ENCODE measurements at places on chromosomes 6 and 20. TPM values are rescaled to one million over a fixed set of nuclear protein-coding genes. Genes with fewer than 3 reads are reported as not detected.
A peak's percentile ranks its signal among the peaks of the same experiment; 100 is the strongest.

GRCh38 chr20:57451795-57452661 lies 60.8 kb downstream of the RBM38 start:
- DNase-seq = no peak

GRCh38 chr6:24931718-24932691 lies 3.8 kb downstream of the RIPOR2 start:
- DNase-seq = no peak

- no peak for DNase-seq
These were observed 147.5 kb upstream of the TSHZ2 start for GRCh38 chr20:52824494-52825216.

GRCh38 chr6:134451529-134451928 lies 133.6 kb upstream of the SGK1 start:
- no peak for DNase-seq

DNA sequence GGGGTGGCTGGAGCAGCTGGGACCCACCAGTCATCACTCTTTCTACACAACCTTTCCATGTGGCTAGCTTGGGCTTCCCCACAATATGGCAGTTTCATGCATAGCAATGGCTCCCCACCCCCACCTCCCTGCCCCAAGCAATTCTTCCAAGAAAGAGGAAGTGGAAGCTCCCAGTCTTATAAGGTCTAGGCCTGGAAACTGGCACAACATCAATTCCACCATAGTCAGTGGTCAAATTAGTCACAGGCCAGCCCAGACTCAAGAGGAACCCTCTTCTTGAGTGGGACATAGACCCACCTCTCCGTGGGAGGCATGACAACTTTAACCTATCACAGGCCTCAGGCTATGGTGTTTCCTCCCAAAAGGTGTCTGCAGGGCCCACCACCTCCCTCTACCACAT lies 17.7 kb downstream of the TGM6 start:
- DNase-seq = no peak

- DNase-seq = no peak
These were observed 2.5 kb upstream of the SPATS1 start for GRCh38 chr6:44339763-44340625.

DNA sequence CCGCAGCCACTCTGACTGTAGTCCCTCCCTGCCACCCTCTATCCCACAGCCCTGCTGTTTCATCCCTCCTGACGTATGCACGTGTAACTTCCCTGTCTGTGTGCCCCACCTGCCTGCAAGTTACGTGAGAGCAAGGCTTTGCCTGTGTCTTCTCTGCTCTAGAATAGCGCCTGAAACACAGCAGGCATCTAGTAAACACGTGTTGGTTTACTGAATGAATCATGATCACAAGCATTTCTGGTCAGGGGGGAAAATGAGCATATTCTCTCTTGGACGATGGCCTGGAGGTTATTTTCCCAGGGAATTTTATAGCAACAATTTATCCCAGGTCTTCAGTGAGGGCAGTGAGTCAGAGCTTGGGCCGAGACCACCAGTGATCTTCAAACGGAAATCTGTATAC lies 38.3 kb downstream of the PSMG4 start:
- no peak for DNase-seq

DNA sequence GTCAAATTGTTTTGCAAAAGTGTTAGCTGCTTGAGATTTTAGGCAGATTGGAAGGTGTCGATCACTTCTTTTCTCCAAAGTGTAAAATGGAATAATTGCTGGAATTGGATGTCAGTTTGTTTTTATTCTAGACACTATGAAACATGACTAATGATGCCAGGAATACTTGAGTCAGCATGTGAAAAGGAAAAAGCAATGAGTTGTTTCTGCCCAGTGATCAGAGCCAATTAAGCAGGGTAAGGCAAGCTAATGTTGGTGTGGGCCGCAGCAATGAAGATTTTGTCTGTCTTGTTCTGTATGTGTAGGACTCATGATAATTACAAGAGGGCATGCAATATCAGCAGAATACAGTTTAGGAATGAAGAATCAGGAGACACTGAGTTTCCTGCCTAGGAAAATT lies 110.3 kb downstream of the CARMIL1 start:
- DNase-seq = no peak

- DNase-seq = no peak
These were observed 190.3 kb upstream of the SLC24A3 start for GRCh38 chr20:19022118-19022575.

GRCh38 chr6:65627015-65627414 lies 80.0 kb downstream of the EYS start:
- DNase-seq = no peak

DNA sequence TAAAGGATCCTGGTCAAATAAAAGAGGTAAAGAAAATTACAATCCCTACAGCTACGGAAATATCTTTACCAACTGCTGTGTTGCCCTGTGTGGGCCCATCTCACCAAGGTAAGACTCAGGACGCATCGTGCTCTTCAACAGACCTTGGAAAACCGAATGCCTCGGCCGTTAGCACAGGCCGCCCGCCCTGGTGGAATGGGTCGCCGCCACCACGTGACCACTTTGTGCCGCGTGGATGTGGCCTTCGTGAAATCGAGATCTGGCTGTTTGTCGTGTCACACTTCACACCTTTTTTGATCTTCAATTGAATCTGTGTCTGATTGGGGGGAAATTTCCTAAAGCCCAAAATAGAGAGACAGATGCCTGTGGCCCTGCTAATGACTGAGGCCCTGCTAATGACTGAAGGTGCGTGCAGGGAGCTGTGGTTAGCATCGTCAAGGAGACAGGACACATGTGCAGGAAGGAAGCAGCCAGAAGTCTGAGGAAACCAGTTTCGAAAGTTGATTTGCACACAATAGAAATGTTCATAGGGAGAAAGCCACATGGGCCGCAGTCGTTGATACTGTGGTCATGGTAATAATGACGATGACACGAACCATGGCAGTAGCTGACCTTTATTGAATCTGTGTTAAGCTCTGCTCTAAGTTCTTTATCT lies 175.7 kb upstream of the SNX9 start:
- DNase-seq = no peak

DNA sequence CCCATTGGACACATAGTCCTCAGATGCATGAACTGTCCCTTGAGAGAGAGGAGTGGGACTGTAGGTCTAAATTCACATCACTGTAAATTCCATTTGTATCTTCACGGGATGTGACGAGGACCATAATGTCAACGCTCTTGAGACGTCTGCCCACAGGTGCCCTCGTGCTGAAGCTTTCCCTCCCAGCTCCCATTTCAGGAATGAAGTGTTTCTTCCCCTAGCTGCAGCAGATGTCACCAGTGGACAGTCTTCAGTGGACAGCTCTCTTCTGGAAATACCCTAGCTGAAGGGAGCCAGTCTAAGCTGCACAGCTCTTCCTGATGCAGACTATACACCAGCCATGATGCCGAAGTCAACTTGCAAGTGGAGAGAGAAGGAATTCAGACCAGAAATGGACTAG lies 217.4 kb upstream of the ECI2 start:
- no peak for DNase-seq

GRCh38 chr6:106069478-106069877 lies 16.7 kb upstream of the PRDM1 start:
- DNase-seq = no peak

GRCh38 chr20:62702895-62703852 lies 5.5 kb upstream of the NTSR1 start:
- no peak for DNase-seq

GRCh38 chr20:34415079-34415478 lies 52.0 kb downstream of the ITCH start:
- no peak for DNase-seq

DNA sequence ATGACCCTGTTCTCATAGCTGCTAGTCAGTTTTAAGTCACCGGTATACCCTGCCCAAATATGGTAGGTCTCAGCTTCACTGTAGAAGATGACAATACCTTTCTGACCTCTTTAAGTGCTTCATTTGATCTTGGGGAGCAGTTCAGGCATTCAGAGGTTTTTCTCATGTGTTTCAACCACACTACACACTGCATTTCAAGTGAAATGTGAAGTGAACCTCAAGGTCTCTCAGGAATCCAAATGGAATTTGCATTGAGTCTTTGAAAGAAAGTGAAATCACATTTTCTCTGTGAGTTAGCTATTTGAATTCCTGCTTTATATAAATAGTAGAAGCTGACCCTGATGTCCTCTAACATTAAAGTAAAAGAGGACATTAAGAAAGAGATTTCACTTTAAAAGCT lies 461.6 kb downstream of the ADGRB3 start:
- DNase-seq = no peak

DNA sequence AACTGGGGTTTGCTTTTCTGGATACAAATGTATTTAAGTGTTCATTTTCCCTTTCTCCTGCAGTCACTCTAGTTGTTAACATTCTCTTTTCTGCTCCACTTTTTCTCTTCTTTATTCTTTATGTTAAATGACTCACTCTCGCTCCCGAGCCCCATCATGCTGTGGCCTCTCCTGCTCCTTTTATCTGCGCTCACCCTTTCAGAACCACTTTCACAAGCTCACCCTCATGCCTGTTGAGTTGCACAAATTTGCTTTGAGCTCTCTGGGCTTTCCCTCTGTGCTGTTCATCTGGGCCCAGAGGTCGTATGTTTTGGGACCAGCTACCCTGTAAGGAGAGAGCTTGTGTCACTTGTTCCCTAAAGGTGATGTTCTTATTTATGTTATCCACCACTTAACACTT lies 98.1 kb upstream of the ASCC3 start:
- no peak for DNase-seq

DNA sequence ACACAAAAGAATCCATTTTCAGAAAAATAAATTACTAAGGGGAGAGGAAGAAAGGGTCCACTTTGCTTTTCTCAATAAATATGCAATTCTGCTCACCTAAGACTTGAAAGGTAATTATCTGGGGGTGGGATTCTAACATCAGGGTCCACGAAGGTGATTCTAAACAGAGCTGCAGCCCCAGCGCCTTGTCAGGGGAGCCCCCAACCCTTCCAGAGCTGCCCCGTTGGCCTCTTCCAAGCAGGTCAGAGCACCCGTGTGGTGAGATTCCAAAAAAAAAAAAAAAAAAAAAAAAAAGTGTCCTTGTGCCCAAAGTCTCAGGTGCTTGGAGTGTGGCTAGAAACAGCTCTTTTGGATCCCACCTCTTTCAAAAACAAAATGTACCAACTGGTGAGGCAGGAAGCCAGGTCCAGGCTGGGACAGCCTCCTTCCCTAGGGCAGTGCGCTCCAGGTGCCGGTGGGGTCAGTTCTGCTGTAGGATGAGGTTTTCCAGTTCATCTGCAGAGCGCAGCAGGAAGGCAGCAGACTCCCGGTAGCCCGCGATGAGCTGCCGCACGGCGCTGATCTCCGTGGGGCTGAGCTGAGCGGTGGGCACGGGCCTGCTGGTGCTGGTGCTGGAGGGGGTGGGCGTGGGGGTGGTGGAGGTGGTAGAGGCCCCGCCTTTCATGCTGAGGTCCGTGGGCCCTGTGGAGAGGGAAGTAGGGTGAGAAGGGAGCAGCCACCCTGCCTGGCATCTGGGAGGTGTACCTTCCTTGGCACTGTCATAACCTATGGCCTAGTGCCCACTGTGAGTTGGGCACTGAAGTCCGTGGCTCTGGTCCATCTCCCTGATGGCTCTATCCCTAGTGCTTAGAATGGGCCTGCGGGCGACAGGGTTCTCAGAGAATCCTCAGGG lies 89.3 kb downstream of the ASXL1 start:
- peak; percentile 54 for DNase-seq

GRCh38 chr6:113306552-113307145 lies 550.5 kb upstream of the MARCKS start:
- peak; percentile 43 for DNase-seq

- DNase-seq = no peak
These were observed 7.2 kb downstream of the ACTR5 start for GRCh38 chr20:38755324-38755910.

DNA sequence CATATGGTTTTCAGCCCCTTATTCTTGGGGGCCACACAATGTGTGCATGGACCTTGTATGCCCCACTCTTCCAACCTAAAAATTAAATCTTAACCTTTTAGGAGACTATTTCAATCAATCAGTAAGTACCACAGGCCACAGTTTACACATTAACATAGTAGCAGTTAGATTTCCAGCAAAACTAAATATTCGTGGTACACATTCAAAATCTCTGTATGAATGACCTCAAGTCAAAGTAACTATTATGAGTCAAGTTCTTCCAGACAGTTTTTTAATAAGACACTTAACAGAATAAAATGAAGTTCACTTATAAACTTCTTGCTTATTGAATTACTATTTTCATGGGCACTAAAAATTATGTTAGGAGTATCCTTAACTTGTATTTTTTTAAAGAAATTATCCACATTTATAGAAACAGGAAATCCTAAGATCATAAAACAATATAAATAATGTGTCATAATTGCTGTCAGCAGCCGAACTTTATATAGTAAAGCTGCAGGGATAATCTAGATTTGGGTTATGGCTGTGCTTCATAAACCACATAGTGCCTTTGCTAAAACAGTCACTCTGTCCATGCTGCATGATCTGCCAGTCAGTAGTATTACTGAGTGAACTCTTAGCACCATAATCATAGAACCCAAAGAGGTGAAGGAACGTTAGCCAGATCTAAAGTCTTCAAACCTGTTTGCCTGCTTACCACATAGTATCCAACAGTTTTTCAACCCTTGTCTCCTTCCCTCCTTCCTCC lies 21.7 kb downstream of the SEC63 start:
- DNase-seq = no peak

GRCh38 chr6:145749632-145750031 lies 14.3 kb upstream of the EPM2A start:
- no peak for DNase-seq

The SLC24A3 gene
- total RNA-seq = 3.9 TPM

The ISM1 gene
- total RNA-seq = 1.7 TPM

The ENPP3 gene
- 0.72 TPM for total RNA-seq

The C2 gene
- 0.69 TPM for total RNA-seq

The BMP6 gene
- total RNA-seq = 2.7 TPM

The MYT1 gene
- 0.09 TPM for total RNA-seq

The DEFB125 gene
- total RNA-seq = not detected

The TBP gene
- 6.5 TPM for total RNA-seq

The TP53TG5 gene
- 0.58 TPM for total RNA-seq
